ENCODE measurements at places on chromosomes 5 and 9.

- no peak for DNase-seq
Measured at GRCh38 chr9:92467511-92467910, 14.8 kb downstream of the ASPN start.

- DNase-seq, result no peak
Measured at GRCh38 chr9:138038244-138038671, 160.7 kb downstream of the CACNA1B start.

DNA sequence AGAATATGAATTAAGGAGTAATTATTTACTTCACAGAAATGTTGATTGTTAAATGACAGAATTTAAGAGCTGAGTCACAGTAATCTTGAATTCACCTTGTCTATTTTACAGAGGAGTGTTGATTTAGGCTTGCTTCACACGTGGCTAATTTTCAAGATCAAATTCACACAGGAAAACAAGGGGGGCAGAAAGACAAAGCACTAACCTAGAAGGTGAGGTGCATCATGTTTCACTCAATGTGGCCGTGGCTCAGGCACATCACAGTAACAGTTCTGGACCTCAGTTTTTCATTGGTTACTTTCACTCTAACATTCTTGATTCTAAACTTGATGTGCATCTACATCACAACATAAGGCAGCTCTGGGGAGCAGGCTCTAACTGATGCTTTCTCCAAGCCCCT lies 69.6 kb upstream of the GNAQ start:
- no peak for DNase-seq

- DNase-seq, result no peak
Measured at GRCh38 chr9:93235300-93235960, 51.5 kb downstream of the WNK2 start.

DNA sequence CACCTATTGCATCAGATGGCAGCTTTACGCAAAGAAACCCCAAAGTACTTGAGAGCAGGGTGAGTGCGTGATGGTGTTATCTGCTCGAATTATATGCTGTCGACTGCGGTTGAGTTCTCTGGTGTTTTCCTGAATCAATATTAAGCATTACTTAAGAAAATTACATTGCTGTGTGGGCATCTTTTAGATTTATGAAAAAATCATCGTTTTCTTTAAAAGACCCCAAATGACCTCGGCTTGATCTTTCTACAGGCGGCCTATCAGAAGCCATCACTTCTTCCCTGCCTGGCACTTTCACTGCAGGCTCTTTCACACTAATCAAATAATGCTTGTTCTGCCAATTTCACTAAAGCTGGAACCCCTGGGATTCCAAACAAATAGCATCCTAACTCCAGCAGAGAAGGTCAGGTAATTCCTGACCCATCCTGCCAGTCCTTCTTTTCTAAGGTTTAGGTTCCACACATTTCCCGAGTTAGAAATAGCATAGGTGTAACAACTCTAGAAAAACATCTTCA lies 1.7 kb downstream of the UBE2QL1 start:
- no peak for DNase-seq

- DNase-seq, result no peak
Measured at GRCh38 chr9:121184463-121184862, 17.2 kb downstream of the RAB14 start.

- DNase-seq, result no peak
Measured at GRCh38 chr9:100534401-100534800, 43.5 kb upstream of the CAVIN4 start.

DNA sequence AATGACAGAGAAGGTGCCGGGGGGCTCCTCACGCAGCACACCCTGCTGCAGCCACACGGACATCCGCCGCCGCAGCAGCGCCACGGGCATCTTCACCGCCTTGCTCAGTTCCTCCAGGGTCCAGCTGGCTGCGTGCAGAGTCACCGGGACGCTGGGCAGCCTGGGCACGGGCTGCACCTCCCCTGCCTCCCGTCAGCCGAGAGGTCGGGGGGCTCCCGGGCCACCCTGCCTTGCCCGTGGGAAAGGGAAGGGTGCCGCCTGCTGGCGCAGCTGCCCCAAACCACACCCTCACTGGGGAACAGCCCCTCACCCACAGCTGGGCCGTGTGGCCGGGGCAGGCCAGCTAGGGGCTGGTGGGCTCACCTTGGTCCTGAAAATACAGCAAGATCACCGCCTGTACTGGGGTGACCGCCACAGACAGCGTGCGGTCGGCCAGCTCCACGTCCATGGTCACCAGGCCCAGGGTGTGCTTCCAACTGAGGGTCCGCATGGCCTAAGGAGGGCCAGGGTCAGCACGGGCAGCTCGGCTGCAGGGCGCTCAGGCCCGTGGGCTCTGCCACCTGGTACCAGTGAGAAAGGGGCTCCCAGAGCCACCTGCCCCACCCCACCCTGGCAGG lies 3.6 kb upstream of the TMEM210 start:
- no peak for DNase-seq

- DNase-seq, result peak; percentile 48
Measured at GRCh38 chr5:177432143-177432838, 5.8 kb downstream of the GRK6 start.

DNA sequence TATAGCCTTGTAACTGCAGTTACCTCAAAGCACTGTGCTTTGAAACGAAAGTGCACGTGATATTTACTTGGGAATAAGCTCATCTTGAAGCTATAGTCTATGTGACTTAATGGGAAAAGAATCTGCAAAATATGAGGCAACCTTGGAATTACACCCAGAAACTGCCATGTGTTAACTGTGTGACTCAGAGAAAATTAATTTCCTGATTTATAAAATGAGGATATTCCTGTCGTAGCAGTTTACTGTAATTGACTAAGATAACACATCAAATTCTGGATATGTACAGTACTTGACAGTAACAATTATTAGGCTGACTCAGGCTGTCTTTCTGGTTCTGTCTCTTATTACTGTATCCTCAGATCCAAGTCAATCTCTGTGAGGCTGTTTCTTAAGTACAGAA lies 1079.9 kb upstream of the ACO1 start:
- no peak for DNase-seq

DNA sequence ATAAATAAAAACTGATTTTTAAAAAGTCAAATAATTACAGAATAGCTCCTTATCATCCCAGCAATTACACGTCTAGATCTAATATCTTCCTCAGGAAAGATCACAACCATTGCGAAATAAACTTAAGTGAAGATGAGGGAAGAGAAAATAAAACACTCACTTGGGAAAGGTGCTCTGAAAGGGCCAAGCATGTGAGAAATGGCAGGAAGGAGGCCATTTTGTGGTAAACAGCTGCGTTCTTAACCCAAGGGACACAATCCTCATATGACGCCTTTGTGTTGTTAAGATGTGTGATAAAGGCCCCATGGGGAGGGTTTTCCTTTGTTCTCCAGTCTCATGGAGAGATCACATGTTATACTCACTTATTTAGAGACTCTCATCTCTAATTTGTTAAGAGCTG lies 32.5 kb downstream of the JAKMIP2 start:
- no peak for DNase-seq

DNA sequence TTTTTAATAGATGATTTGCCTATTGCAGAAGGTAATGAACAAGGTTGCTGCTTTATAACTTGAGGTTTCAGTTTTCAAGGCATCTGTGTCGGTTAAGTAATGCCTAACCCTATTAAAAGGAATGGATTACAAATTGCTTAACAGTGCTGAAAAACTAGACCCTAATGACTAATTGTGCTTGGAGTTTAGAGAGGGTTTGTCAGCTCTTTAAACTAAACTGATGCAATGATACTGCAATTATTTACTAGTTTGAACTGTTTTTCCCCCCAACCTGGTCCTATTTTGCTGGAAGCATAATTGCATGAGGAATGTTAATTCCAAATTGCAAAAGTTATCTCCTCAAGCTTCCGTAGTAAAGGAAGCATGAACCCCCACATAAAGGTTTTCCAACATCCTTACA lies 39.3 kb upstream of the TLX3 start:
- no peak for DNase-seq

DNA sequence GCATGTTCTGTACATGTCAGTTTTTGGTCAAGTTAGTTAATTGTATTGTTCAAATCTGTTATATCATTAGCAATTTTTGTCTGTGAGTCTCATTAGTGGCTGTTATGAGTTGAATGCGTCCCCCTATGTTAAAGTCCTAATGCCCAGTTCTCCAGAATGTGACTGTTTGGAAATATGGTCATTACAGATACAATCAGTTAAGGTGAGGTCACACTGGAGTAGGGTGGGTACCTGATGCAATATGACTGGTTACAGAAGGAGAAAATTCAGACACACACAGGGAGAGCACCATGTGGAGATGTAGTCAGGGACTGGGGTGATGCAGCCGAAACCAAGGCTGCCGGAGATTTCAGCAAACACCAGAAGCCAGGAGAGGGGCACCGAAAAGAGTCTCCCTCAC lies 15.1 kb downstream of the NMRK1 start:
- DNase-seq, result no peak

- DNase-seq, result no peak
Measured at GRCh38 chr9:14389657-14390056, 75.7 kb upstream of the NFIB start.

GRCh38 chr9:20477940-20478620 lies 144.2 kb downstream of the MLLT3 start:
- no peak for DNase-seq
